ENCODE measurements at places on chromosomes 5 and 9.

DNA sequence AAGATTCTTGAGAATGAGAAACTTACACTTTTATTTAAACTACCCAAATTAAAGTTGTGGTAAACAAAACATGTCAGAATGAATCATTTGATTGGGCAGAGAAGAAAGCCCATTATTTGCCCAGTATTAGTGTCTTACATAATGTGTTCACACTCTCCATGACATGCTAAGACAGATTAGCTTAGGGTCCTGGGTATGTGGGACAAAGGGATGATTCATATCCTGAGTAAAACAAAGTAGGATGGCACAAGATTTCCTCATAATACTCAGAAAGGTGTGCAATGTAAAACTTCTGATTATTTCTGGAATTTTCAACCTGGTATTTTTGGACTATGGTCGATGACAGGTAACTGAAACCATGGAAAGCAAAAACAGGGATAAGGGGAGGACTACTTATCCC, 183.9 kb upstream of the POU5F2 start:
- no peak for DNase-seq

DNA sequence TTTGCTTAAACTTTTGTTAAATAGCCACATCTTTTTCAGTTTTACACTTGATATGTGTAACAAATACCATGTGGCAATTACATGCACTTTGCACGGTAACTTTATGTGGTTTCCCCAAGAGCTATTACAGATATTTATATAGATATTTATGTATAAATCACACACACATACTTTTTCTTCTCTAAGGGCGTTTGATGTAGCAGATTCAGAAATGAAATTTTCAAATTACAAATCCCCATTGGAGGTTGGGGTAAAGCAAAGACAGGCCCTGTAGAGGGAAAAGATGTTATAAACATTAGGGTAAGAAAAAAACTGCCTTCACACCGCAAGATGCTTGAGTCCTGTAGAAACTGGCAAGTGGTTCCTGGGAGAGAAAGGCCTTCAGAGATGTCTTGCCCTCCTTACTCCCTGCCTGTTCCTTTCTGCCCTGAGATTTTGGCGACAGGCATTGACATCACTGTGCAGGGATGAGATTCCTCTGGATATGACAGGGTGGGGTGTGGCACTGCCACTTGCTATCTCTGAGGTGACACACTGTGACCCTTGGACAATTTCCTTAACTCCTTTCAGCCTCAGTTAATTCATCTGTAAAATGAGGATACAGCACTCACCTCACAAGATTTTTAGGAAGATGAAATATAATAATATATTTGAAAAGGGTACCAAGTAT, 177.9 kb upstream of the TUT7 start:
- no peak for DNase-seq

GRCh38 chr9:92100237-92100911, 14.8 kb downstream of the SPTLC1 start:
- DNase-seq = no peak

DNA sequence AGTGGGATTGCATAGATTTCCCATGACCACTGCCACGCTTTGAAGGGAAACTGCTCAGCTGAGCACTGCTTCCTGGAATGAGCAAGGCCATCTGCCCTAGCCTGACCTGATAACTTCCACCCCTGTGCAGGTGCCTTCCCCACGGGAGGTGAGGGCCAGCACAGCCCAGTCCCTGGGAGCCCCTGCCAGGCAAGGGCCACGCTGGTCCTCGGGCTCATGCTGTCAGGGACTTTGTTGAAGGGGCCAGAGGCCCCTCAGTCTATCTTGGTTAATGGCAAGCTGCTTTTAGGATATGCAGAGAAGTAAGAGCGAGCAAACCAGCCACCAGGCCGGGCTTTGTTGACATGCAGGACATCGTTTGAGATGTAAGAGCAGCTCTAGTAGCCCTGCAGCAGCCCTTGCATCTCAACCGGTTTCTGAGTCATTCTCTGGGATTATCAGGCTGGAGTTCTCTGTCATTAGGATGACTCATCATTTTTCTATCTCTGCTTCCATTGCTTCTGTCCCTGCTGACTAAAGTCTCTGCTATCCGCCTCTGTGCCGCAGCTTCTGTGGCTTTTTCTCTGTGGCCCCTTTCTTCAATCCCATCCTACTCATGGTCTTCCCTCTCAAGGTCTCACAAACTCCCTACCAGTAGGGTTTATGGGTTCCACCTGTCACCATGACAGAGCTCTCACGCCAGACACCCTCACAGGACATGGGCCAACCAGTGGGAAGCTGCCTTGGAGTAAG, 30.6 kb upstream of the IQGAP2 start:
- DNase-seq = no peak

- no peak for DNase-seq
Observed at GRCh38 chr5:18534119-18534518, 899.9 kb downstream of the TAF11L14 start.

- no peak for DNase-seq
Observed at GRCh38 chr5:67969631-67970030, 245.9 kb upstream of the PIK3R1 start.

GRCh38 chr9:137438591-137439157, 2.5 kb downstream of the ENTPD8 start:
- DNase-seq = peak; percentile 12

DNA sequence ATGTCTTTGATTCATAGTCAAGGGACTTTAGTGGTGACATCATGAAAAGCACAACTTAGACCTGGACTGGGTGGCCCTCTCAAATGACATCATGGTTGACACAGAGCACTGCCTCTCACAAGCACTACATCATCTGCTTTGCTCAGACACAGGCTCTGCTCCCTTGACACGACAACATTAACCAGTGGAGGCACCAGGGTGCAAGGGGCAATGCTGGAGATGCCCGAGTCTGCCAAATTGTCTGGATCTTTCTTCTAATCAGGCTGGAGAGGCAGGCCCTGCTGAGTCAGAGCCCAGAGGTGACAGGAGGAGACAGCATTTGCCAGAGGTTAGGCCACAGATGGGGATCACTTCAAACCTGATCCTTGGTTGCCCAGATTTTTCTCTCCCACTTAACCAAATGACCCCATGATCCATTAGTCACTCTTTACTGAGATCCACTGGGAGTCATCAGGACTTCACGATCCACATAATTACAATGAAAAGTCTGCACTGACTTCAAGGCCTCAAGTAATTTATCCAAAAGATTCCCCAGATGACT, 174.4 kb downstream of the SLIT3 start:
- DNase-seq = no peak

DNA sequence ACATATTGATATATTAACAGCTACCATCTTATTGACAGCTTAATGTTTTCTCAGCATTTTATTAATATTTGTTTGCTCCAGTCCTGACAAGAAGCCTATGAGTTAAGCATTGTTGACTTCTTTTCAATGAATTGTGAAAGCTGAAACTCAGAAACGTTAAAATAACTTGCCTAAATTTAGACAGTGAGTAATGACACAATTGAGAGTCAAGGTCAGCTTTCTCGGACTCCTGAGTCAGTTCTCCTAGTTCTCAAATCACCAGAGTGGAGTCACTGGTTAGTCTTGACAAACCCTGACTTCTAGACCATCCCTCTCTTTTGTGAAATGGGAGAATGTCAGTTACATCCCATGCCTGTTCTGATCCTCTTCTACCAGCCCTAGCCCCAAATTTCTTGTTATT, 222.7 kb upstream of the ACO1 start:
- no peak for DNase-seq

DNA sequence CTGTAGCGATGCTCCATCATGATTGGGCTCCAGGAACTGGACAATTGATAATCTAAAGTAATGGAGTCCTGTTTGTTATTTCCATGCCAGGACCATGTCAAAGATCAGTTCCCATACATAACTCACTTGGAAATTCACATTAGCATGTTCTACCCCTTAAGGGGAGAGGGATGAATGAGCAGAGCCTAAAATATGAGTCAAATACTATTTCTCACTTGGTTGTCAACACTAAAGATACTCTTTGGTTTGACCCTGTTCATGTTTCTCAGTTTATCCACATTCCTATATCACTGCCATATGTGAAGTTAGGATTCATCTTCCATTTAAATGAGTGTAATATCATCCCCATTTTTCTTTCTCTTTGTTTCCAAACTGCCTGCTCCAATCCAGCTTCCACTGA, 321.6 kb upstream of the PAPPA start:
- DNase-seq = no peak

DNA sequence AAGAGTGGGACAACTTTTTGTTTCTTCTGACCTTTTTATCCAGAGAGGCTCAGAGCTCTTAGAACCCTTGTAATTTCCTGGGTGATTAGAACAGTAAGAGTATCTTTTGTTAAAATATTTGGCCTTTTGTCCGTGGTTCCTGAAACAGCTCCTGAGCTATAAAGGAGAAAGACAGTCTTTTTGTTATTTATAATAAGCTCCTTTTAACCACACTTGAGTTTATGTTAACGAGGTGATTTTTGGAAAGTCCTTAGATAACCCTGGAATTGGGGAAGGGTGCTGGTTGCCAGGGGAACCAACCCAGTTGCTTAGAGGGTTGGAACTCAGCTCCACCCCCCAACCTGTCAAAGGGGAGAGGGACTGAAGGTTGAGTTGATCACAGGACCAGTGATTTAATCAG, 4.8 kb downstream of the ZNF483 start:
- no peak for DNase-seq

DNA sequence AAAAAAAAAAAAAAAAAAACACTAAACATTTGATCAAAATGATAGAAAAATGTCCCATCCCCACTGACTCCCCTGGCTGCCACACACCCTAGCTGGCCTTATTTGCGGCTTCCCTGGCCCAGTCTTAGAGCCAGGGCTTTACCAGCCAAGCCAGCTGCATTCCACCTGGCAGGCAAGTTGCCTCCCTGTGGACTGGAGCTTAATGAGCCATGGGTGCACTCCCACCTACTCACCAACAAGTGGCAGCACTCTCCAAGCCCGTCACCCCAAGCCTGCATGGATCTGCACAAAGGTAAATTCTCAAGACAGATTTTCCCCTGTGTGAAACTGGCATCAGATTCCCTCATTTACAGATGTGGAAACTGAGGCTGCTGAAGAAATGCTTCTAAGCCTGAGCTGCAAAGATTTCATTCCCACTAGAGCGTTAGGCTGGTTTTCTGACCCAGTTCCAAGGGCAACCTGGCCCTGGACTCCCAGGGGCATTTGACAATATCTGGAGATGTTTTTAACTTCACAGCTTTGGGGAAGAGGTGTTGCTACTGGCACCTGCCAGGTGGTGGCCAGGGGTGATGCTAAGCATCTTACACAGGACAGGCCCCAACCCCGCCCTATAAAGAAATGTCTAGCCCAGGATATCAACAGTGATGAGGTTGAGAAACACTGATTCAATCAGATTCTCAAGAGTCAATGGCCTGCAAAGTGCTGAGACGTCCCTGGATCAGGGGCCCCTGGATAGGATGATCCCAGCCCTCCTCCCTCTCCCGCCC, 21.9 kb upstream of the VDAC1 start:
- peak; percentile 55 for DNase-seq

- DNase-seq = no peak
Observed at GRCh38 chr5:129909225-129909624, 5.0 kb downstream of the CHSY3 start.

DNA sequence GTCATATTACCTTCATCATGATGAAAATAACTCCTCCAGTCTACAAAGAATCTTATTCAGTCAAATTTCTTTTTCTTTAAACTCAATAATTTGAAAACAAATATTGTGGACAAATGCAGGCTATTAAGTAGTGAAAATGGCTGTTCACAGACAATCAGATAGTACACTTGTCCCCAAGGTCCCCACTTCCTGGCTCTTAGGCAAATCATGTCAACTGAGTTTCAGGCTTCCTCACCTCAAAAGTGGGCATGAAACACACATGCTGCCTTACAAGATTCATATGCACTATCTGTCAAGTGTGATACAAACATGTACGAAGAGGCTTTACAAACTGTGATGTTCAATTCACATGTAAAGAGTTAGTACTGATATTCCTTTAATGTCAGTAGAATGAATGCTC, 385.2 kb upstream of the SEMA6A start:
- DNase-seq = no peak

DNA sequence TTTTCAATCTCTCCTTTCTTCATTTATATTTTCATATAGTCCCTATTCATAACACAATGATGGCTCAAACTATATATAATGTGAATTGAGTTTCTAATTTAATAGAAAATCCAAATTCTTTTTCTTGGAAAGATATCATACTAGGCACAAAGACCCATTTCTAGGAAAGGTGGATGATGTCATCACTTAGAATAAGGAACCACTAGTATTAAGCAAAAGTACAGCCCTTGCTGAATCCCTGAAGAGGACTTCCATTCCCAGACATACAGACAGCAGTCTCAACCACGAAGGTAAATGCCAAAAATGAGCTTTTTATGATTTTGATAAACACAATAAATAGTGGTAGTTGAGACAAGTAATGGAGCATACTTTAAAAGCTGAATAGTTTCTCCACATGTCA, 210.0 kb downstream of the FBN2 start:
- no peak for DNase-seq

- DNase-seq = no peak
Observed at GRCh38 chr5:140996060-140996459, 29.8 kb downstream of the PCDHAC2 start.

GRCh38 chr5:72478684-72479083, 28.5 kb downstream of the ZNF366 start:
- no peak for DNase-seq

DNA sequence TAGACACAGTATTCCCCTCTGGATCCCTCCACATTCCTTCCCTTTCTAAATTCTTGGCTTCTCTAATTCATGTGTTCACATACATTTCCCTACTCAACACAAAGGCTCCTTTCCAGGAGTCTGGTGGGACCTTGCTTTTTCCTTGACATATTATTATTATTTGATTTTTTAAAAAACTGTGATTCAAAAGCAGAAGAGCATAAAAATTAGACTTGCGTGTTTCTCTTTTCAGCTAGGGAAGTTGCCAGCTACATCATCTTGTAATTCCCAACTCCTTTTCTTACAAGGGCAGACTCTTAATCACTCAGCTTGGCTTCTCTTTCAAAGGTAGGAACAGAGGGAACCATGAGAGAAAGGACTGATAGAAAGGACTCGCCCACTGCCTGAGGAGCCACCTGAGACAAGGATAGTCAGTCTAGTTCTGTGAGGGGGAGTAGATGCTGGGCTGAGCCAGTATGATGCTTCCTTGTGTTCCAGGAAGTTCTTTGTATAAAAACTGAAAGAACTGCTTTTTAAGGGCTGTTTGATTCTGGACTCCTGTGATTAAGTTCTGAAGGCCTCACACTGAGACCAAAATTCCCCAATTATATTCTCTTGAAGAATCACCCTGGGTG, 51.0 kb upstream of the DPYSL3 start:
- DNase-seq = no peak

Measured in activated CD8-positive, alpha-beta memory T cell treated with anti-CD3 and anti-CD28 coated beads, Interleukin-2, amount 50 U/mL, for 4 hours (primary cell).